ENCODE measurements at places on chromosomes 6 and 20.

DNA sequence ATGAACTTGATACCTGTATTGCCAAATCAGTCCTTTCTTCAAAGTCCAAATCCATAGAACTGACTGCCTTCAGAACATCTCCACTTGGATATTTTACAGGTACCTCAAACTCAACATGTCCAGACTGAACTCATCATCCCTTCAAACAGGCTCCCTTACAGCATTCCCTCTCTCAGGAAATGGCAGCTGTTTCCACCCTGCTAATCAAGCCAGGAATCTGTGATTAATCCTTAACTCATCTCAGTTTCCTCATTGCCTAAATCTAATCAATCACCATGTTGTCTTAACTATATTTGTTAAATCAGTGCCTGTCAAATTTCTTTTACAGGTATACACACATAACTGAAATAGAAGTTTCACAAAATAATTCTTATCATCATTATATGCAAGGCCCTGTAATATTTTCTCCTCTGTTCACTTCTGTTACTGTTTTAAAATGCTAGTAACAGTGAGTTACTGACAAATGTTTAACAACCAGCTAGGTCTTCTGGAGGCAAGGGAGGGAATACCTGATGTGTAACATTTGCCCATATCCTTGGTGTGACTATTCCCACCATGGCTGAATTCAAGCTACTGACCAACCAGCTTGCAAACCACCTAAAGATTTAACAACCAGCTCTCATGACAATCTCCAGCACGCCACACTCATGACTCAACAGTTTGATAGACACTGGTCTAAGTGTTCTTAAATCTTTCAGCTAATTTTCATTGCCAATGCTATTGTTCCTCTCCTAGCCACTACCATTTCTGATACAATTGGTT lies 124.9 kb downstream of the ADAT2 start:
- peak; percentile 39 for DNase-seq

DNA sequence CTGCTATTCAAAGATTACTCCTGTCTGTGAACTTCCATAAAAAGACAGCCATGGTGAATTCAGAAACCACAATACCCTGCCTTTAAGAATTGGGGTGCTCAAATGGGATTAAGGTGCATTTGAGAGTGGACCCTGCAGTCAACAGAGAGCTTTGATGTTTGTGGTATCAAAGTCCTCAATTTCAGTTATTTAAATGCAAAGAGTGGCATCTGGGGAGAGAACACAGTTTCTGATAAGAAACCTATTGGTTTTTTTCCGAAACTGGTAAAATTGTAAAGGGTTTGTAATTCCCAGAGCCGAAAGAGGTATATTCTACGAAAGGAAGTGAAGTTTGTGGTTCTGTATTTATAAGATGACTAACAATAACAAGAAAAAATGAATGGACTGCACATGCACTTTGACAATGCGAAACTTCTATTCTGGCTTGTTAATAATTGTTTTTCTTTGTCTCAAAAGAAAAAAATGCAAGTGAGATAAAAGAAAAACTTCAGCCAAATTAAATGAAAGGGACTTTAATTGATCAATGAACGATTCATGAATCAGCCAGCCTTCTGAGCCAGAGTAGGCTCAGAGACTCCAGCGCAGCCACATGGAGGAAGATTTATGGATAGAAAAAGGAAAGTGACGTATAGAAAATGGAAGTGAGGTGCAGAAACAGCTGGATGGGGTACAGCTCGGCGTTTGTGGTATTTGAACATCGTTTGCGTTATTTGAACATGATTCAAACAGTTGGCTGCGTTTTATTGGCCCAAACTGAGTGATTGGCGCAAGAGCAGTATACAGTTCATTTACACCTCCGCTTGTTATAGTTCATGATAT lies 70.5 kb upstream of the DUSP22 start:
- peak; percentile 58 for DNase-seq

DNA sequence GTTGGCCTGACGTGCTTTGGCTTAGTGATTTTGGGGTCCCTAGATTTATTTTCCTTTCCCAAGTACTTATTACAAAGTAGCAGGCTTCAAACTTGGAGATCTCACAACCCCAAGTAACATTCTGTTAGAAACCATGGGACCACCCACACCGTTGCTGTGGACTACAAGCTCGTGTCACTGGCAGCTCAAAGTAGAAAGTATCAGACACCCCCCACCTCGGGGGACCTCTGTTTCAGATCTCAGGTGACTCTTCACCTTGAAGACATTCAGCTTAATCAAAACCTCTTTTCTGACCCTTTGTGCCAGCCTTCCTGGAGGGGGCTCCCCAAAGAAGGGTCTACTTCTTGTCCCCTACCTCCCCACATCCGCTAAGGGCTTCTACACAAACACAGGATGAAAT lies 15.7 kb upstream of the MYT1 start:
- DNase-seq = no peak

DNA sequence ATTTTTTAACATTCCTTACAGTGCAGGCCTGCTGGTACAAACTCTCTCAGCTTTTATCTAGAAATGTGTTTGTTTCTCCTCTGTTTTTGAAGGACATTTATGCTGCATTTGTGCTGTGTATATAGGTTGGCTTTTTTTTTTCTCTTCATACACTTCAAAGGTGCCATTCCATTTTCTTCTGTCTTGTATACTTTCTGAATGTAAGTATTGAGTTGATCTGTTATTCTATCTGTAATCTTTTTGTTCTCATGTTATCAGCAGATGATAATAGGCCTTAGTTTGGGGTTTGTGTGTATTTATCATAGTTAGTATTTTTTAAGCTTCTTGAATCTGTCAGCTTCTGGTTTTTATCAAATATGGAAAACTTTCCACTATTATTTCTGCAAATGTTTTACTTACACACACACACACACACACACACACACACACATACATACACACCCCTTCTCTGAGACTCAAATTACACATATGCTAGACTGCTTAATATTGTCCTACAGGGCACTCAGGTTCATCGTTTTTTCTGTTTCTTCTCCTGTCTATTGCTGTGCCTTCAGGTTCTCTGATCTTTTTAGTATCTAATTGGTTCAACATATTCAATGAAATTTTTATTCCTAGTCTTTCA lies 74.6 kb downstream of the RPP40 start:
- no peak for DNase-seq

DNA sequence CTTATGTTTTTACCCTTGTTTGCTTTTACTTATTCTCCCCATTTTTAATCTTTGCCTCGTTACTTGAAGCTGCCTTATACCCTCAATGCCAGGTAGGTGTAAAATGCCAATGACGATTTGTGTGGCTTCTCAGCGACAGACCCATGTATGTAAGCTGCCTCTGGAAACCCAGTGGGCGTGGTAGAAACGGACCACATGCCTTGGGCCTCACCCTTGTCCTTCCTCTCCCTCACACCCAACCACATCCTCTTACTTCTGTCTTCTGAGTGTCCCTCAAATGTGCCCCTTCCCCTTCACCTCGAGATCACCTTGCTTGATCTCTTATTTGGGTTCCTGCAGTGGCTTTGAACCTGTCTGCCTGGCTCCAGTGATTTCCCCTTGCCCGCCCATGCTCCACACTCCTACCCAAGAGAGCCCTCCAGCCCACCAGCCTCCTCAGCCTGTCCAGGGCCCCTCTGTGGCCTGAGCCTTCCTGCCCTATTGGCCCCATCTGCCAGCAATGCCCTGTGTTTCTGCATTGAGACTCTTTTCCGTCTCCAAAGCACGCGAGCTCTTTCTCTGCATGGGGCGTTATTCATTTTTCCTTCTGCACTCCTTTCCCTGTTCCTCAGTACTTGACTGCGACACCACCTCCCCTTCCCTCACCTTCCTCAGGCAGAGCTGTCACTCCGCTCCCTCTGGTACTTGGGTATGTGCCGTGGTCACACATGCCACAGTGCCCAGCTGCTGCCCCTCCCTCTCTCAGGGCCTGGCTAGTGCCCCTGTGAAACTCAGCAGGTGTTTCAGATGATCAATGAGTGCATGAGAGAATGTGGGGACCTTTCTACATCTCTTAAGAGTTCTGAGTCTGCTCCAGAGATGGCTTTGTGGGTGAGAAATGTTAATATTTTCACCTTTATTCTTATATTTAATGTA lies 115.4 kb downstream of the SLX4IP start:
- no peak for DNase-seq

GRCh38 chr6:166636934-166637333 lies 9.9 kb upstream of the RPS6KA2 start:
- DNase-seq = no peak

GRCh38 chr20:52812231-52812847 lies 159.8 kb upstream of the TSHZ2 start:
- DNase-seq = no peak

DNA sequence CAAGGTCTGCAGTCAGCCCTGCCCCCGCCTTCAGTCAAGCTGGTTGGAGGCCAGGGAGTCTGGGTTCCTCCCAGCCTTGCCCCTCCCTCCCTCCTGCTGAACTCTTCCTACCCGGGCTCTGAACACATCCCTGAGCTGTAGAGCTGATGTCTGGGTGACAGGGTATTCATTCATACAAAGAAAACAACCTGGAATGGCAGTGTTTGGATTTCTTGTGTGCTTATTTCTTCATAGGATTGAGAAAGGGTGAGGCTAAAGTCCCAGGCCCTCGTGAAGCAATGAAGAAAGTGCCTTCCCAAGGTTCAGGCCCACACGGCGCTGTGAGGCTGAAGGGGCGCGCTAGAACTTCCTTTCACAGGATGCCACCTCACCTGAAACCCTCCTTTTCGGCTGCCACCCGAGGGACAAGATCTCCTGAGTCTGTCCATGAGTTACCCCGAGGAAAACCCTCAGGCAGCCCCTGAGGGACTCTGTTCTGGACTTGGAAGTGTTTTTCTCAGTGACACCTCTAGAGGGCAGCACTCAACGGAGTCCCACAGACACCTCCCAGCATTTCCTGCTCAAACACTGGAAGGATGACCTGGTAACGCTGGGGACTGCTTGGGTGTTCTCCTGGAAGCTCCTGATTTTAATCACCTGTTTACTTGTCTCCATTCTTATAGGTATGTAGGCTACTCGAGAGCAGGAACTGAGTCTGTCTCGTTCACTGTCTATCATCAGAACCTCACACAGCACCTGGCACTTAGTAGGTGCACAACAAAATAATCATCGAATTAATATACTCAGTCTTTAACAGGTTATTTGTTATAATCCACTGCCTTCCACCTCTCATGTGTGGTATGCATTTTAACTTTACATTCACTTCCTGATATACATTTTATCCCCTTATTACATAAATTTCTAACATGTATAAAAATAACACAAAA lies 11.8 kb upstream of the GSTA1 start:
- peak; percentile 50 for DNase-seq

GRCh38 chr20:48599748-48600469 lies 227.9 kb downstream of the PREX1 start:
- no peak for DNase-seq

- DNase-seq = no peak
Observed at GRCh38 chr6:5130135-5130866, 45.2 kb downstream of the PPP1R3G start.

GRCh38 chr6:147022041-147022440 lies 182.2 kb upstream of the STXBP5 start:
- peak; percentile 48 for DNase-seq

GRCh38 chr6:44524476-44525227 lies 137.1 kb downstream of the CDC5L start:
- no peak for DNase-seq

- no peak for DNase-seq
Observed at GRCh38 chr6:43229803-43230620, 731 bp upstream of the DNPH1 start.

DNA sequence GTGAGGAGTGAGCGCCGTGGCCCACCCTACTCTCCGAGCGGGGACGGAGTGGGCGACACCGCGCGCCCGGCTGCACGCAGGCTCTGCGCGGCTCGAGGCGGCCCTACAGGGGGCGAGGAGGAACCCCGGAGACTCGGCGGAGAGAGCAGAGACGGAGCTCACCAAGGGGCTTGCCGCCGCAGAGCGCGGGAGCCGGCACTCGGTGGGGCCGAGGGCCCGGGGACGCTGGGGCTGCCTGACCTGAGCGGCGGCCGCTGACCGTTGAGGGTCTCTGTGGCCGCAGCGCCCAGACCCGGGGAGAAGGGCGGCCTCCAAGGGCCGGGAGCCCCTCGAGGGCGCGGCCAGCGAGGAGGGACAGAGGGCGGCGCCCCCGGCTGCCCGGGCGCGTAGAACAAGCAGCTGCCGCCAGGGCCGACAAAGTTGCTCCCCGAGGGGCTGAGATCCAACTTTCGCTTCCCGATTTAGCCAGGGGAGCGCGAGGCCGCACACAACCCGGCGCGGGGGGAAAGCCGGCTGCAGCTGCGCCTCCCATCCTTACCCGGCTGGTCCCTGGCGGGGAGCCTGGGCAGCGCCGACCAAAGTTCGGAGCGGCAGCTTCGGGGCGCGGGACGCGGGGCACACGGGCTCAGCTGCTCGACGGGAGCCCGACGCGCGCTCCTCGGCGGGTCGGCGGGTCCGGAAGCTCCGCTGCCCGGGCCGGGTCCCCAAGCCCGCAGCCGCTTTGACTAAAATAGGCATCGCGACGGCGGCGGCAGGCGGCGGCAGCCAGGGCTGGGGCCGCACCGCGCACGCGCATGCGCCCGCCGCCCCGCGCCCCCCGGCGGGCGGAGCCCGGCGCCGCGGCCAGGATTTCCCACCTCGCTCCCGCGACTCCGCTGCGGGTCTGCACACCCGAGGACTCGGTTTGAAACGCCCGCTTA lies 43.1 kb downstream of the POPDC3 start:
- DNase-seq = peak; percentile 59

DNA sequence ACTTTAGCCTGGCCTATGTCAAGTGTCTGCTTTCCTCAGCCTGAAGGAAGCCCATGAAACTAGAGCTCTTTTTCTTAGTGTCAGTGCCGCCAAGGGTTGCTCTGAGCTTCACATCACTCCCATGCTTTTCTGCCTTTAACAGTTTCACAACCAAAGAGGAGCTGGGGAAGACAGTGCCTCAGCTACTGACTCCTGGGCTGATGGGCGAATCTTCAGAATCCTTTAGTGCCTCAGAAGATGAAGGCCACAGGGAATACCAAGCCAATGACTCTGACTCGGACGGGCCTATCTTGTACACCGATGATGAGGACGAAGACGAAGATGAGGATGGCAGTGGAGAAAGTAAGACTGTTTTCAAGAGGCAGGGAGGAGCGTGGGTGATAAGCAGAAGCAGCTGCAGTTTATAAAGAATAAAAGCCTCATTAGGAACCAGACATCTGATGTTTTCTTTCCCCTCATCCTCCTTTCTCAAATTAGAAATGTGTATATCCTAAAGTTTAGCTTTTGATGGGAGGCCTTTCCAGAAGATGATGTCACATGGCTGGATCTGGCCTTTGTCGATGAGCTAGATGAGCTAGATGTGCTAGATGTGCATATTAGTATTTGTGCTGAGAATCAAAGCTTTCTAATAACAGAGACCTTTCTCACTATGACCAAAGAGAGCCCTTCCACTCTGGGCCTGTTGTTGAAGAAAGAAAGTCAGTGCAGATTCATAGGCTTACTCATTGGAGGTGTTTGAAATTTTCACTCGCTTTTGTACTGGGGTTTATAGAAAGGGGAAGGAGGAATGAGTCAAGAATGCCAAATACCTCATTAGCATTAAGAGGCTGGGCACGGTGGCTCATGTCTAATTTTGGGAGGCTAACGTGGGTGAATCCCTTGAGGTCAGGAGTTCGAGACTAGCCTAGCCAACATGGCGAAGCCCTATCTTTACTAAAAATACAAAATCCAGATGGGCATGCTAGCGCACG lies 70.7 kb upstream of the LTV1 start:
- no peak for DNase-seq

GRCh38 chr20:9523636-9524035 lies 9.2 kb downstream of the LAMP5 start:
- DNase-seq = no peak

GRCh38 chr6:12733876-12734275 lies 17.3 kb downstream of the PHACTR1 start:
- no peak for DNase-seq

Data from IMR-90 (cell line).